HCT116 (cell line): ENCODE measurements at places on chromosomes 3 and 15.
A peak's percentile ranks its signal among the peaks of the same experiment; 100 is the strongest.

- no peak for DNase-seq
Measured at GRCh38 chr15:70252056-70252950, 154.6 kb upstream of the TLE3 start.

- DNase-seq = no peak
Measured at GRCh38 chr15:42059661-42060476, 34.5 kb downstream of the PLA2G4D start.

DNA sequence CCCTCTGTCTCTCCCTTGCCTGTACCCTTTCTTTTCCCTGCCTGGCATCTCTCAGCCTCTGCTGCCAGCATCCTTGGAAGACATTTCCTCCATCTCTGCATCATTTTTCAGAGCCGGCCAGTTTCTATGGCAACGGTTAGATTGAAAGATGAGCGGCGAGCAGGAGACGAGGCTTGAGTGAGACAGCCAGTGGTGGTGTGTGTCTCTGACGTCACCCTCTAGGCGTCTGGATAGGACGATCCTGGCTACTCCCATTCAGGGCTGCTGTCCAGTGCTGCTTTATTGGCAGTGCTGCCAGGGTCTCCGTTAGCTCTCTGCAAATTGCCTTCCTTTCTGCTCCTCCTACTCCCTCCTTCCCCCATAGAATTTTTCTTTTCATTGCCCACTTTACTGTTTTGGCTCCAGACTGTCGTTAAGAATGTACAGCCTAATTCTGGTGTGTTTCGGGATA is 57.9 kb downstream of the TRAK1 start:
- DNase-seq = no peak

DNA sequence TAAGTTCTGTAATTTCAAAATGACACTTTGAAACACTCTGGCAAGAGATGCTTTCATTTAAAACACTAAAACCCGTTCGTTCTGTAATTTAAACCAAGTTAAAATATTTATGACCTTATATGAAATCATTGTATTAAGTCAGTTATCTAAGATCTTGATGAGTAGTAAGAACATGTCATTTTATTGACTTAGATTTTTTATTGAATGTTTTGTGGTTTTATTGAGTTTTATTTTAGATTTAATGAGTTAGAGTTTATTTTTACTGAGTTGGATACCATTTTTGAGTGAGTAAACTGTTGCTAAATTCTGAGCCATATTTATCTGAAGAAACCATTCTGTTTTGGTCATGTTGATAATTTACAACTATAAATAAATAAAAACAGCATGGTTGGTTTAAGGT is 94.3 kb downstream of the PPARG start:
- DNase-seq = no peak

DNA sequence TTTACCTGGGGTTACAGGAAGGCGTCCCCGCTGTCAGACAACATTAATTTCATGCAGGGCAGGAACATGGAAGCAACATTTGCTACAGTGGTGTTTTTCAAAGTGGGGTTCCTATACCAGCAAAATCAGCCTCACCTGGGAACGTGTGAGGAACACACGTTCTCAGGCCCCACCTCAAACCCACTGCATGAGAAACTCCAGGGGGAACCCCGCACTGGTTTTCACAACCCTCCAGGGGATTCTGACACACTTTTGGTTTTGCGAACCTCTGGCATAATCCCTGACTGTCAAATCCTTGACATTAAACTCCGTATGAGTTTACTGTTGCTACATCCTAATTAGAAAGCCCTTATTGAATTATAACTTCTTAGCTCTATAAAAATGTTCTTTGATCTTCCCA is 127.7 kb downstream of the LRRK1 start:
- DNase-seq = no peak

DNA sequence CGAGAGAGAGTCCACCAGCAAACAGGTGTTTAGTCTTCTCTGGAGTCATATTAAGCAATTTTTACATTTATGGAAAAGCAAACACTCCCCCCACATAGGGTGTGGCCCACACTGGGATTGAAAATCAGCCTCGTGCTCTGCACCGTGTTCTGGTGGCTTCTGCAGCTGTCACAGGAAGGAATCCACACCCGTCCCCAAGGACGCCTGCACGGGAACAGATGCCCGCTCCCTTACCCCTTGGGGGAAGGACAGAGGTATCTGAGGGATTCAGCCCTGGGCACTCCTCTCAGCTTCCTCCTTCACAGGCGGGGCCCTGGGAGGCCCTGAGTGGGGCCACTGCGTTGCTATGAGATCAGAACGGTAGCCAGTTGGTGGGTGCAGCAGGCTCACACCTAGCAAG is 27.8 kb downstream of the LIPC start:
- no peak for DNase-seq

DNA sequence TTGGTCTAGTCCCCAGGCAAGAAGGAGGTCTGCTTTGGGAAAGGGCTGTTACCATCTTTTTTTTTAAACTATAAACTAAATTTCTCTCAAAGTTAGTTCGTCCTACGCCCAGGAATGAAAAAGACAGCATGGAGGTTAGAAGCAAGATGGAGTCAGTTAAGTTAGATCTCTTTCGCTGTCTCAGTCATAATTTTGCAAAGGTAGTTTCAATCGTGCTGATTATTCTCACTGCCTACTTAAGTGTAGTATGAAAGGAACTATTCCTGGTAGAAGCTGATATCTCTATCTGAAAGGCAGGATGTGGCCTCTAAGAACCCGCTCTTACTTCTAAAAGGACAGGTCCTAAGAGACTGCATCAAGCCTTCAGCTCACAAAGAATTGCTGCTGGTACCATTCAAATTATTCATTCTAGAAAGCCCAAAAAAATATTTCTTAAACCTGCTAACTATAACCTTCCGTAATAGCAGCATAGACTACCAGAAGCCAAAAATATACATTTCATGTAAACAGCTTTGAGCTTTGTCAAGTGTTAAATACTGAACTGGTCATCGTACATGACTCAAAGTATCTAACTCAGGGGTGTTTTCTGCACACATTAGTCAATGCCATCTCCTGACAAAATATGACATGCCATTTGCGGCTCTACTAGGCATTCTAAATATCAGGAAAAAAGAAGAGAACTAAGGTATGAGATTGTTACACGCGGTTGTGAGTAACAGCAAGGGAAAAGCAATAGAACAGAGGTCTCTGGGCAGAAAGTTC is 96.0 kb upstream of the CCDC80 start:
- DNase-seq = no peak

DNA sequence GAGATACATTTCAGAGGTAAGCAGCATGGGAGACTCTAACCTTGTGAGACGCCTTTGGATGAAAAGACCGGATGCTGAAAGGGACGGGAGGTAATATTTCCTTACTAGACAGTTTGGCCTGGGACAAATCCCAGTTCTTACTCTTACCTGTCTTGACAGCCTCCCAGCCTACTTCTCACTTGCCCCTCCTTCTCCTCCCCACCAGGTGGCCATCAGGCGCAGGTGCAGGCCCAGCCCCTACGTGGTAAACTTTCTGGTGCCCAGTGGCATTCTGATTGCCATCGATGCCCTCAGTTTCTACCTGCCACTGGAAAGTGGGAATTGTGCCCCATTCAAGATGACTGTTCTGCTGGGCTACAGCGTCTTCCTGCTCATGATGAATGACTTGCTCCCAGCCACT is 6.3 kb downstream of the HTR3D start:
- DNase-seq = peak; percentile 18

GRCh38 chr3:87246662-87247429 is 19.7 kb downstream of the CHMP2B start:
- no peak for DNase-seq

DNA sequence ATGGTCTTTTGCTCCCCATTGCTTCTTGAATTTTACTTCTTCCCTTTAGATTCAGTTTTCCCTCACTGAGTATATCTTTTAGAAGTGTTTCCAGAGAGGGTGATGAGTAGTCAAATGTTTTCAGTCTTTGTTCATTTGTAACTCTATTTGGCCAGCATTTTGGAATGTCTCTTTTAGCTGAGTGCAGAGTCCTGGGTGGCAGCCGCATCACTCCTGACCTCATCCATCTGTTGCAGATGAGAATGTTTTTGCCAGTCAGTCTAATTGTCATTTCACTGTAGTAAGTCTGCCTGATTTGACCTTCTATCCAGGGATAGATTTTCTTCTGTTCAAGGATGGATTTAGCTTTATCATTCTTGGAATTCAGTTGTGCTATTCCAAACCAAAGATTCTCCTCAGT is 7.3 kb downstream of the SRPRB start:
- no peak for DNase-seq

GRCh38 chr15:61035311-61035710 is 193.8 kb downstream of the RORA start:
- DNase-seq = no peak

- DNase-seq = no peak
Measured at GRCh38 chr3:13051066-13051465, 22.2 kb downstream of the IQSEC1 start.

- DNase-seq = peak; percentile 45
Measured at GRCh38 chr15:70974004-70974832, 81.6 kb downstream of the LRRC49 start.

- no peak for DNase-seq
Measured at GRCh38 chr3:133152681-133153220, 114.6 kb downstream of the TMEM108 start.

GRCh38 chr15:77537006-77537405 is 95.7 kb downstream of the LINGO1 start:
- no peak for DNase-seq

DNA sequence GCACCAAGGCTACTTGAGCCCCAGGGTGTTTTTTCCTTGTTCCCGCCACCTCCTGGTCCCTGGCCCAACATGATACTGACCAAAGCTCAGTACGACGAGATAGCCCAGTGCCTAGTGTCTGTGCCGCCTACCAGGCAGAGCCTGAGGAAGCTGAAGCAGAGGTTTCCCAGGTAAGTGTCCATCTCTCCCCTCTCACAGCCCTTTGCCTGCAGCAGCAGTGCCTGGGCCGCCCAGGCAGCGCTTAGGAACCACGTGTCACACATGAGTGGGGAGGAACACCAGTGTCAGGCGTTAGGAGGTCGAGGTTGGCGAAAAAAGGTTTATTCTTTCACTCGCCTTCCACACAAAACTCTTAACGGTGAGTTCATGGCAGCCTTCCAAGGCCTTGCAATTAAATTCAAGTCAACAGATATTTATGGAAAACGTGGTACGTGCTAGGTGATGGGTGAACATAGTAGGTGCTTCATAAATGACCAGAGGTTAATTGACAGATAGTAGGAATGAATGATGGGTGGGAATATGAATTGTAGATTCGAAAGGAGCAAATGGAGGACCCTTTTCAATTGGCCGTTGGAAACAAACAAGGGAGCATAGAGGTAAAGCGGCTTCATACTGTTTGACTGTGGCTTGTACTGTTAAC is 486 bp downstream of the CDIN1 start:
- no peak for DNase-seq

- no peak for DNase-seq
Measured at GRCh38 chr3:158802409-158803268, 785 bp downstream of the MFSD1 start.

GRCh38 chr3:140705954-140706353 is 28.1 kb downstream of the TRIM42 start:
- no peak for DNase-seq

DNA sequence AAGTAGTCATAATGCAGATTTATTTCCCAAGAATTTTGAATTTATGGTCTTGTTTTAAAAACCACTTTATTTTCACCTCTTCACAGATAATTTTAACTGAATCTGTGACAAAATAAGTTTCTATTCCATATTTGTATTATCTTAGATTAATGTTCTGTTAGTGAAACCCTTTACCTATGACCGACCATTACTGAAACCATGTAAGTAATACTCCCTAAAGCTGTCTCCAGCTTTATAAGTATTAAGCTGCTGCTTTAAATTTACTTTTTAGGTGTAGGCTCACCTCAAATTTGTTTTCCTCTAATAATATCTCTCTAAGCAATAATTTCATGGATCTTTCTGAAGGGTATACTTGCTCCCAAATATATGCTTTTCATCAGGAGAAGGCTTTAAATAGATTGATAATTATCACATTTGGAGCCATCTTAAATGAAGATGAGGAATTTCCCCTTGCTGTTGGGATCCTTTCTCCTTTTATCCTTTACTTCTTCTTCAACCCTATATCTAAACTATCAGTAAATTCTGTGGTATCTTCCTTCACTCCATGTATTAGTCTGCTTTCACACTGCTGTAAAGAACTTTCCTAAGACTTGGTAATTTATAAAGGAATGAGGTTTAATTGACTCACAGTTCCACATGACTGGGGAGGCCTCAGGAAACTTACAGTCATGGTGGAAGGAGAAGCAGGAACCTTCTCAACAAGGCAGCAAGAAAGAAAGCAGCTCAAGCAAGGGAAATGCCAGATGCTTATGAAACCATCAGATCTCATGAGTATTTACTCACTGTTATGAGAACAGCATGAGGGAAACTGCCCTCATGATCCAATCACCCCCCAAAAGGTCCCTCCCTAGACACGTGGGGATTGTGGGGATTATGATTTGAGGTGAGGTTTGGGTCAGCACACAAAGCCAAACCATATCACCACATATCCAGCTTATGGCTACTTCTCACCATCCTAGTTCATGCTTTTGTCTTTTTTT is 92.3 kb upstream of the P2RY1 start:
- DNase-seq = no peak

- peak; percentile 62 for DNase-seq
Measured at GRCh38 chr3:188164248-188164687, 10.3 kb downstream of the LPP start.

DNA sequence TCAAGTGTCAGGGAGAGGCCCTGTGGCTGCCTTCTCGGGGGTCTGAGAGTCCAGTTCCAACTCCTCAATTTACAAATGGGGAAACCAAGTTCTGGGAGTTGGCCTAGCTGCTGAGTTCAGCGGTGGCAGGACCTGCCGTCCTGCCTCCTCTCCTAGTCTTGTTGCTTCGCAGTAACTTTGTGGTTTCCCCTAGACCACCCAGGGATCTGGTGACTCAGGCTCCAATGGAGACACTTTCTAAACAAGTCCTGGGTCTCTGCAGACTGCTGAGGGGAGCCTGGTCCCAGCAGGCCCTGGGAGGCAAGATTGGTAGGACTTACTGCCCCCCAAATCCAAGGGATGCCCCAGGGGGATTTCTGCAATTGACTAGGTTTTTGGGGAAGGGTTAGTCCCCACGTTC is 83.6 kb downstream of the SMAD6 start:
- DNase-seq = no peak

- DNase-seq = no peak
Measured at GRCh38 chr3:98565237-98565643, 28.2 kb downstream of the CPOX start.

DNA sequence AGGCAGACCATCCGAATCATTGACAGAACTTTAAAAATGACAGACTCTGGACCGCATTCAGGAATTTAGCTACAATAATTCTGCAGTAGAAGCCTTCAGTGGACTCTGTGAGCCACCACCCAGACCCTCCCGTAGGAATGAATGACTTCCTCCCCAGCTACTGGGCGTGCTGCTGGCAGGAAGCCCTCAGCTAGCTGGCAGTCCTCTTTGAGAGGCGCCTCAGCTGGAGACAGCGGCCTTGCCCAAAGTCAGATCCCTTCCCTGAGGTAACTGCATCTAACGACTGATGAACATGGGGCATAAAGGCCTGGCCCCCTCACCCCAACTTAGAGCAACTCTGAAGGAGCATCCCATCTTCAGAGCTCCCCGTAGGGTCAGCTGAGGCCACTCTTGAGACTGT is 25.8 kb downstream of the CRABP1 start:
- DNase-seq = no peak

GRCh38 chr15:98658831-98659699 is 10.7 kb downstream of the IGF1R start:
- DNase-seq = peak; percentile 33

- no peak for DNase-seq
Measured at GRCh38 chr3:55333046-55333445, 154.1 kb downstream of the WNT5A start.
